ENCODE measurements at places on chromosomes 6 and 20.

DNA sequence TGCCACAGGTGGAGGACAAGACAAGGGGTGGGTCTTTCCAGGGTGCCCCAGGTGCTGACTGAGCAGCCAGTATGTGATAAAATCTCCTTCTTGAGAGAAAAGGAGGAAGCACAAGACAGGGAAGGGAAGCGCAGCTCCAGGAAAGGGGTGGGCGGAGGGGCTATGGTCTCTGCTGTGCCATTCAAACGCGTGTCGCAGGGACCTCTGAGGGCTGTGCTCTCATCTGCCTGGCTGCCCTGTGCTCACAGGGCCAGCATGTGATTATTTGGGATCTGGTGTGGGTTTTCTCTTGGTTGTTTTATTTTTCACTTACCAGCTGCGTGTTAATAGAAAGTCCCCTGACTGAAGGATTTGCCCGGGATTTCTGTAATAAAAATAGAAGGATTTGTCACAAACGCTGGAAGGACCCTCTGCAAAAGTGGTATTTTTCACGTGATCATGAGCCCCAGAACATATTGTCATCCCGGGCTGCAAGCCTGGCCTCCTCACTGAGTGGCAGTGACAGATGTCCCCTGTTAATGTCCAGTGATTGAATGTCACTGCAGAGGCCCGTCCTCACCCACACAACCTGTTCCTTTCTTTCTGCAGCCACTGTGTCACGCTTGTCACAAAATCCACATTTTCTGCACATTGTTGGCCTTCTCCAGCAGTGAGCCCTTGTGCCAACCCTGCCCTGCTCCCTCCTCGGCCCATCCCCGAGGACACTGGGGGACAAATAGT is 35.0 kb upstream of the VSX1 start:
- no peak for DNase-seq

- no peak for DNase-seq
Measured at GRCh38 chr6:139354189-139354588, 20.3 kb downstream of the CITED2 start.

- no peak for DNase-seq
Measured at GRCh38 chr6:114541794-114542193, 199.0 kb upstream of the HS3ST5 start.

- DNase-seq: no peak
Measured at GRCh38 chr6:127475135-127475822, 16.1 kb upstream of the KIAA0408 start.

- DNase-seq: no peak
Measured at GRCh38 chr20:32072168-32072750, 20.2 kb downstream of the HCK start.

Data from stimulated activated naive CD8-positive, alpha-beta T cell treated with anti-CD3 and anti-CD28 coated beads, Interleukin-15, Interleukin-2, amounts not matched to agents 100 U/mL and 50 U/mL, for 24 hours (primary cell).